ENCODE measurements at places on chromosomes 12 and 14.

DNA sequence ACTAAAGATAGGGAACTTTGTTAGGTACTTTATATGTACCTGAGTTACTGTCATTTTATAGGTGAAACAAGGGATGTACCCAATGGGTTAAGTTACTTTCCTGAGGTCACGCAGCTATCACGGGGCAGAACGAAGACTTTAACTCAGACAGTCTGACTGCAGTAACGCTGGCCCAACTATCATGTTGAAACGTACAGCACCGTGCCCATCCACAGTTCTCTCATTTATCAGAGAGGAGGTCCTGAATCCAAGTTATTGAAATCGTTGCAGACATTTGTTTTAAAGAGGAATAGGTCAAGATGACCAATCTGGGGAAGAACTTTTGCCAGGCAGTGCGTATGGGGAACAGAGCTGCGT is 587 bp upstream of the C12orf75 start:
- no peak for DNase-seq

- DNase-seq: peak; percentile 9
Observed at GRCh38 chr14:101557811-101558738, 3.2 kb upstream of the DIO3 start.

DNA sequence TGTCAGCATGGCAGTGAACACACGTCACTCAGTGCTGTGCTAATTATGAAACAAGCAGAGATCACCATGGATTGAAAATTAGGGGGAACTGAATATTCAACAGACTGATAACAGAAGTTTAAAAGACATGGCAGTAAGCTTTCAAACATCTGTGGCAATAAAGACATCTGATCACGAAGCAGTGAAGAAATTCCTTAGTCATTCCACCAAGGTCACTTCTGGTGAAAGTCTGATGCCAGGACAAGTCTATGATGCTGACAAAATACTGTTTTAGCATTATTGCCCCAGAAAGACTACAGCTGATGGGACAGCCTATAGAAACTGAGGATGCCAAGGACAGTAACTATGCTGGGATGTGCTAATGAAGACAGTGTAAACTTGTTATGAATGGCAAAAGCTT is 126.9 kb upstream of the RBM19 start:
- DNase-seq: no peak

GRCh38 chr14:23751616-23752015 is 115.5 kb downstream of the DHRS2 start:
- DNase-seq: no peak

- no peak for DNase-seq
Observed at GRCh38 chr12:43131301-43131700, 420.7 kb downstream of the ADAMTS20 start.

GRCh38 chr12:50442178-50442908 is 41.7 kb downstream of the LARP4 start:
- DNase-seq: no peak

DNA sequence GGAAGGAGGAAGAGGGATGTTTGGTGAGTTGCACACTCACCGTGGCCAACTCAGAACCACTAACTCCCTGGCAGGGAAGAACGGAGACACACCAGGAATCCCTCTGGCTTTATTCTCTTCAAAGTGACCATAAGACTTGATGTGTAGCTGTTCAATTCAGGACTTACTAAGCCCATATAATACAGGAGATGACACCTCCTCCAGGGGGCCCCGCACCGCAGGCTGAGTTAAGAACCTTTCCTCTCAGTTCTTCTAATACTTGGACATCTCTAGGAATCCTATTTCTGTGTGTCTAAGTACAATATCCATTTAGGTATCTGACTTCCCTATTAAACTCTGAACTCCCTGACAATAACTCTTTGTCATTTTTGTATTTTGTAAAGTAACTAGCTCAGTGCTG is 49.5 kb downstream of the DCAF4 start:
- no peak for DNase-seq

- DNase-seq: no peak
Observed at GRCh38 chr14:59249029-59249428, 60.6 kb downstream of the DAAM1 start.

DNA sequence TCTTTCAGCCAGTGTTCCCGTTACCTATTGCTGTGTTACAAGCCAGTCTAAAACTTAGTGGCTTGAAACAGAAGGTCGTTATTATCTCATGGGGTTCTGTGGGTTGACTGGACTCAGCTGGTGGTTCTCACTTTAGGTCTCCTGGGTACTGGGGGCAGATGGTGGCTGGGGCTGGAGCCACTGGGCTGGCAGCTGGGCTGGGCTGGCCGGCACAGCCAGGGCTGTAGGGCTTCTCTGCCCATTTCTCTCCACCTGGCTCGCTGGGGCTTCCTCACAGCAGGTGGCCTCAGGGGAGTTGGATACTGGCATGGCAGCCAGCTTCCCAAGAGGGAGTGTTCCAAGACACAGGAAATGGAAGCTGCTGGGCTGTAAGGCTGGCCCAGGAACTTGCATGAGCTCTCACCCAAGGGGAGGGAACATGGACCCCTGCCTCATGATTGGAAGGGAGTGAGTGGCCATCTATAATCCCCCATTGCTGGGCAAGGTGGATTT is 27.0 kb downstream of the TUNAR start:
- DNase-seq: no peak

DNA sequence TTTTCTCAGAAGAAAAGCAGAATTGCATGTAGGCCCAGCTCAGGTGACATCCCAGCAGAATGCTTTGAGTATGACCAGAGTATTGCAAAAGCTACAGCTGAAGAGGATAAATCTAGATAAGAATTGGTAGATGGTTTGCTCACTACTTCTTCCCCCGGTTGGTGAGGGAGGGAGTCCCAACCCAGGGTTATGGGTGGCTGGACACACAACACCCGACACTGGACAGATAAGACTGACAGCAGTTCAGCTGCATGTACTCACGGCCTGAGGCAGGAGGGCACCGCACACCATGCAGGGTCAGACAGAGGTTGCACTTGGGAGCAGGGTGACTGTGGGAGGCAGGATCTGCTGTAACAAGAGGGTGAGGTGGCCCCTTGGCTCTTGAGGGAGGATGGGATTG is 1.7 kb upstream of the CLEC4C start:
- DNase-seq: no peak

DNA sequence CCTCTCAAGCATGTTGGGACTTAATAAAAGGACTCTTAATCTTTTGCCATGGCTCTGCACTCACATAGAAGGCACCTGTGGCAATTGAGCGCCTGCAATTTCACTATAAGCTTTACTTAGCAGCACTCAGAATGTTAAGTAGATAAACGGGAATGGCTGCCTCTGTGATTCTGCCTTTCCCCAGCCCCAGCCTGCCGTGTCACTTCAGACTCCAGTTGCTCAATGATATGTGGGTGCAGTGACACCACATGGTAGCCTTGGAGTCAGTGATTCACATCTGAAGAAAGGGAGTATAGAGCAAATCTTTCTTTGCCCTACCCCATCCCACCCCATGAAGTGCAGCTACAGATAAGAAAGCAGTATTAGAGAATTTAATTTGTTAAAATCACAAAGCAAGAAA is 96.1 kb downstream of the ZFC3H1 start:
- no peak for DNase-seq

DNA sequence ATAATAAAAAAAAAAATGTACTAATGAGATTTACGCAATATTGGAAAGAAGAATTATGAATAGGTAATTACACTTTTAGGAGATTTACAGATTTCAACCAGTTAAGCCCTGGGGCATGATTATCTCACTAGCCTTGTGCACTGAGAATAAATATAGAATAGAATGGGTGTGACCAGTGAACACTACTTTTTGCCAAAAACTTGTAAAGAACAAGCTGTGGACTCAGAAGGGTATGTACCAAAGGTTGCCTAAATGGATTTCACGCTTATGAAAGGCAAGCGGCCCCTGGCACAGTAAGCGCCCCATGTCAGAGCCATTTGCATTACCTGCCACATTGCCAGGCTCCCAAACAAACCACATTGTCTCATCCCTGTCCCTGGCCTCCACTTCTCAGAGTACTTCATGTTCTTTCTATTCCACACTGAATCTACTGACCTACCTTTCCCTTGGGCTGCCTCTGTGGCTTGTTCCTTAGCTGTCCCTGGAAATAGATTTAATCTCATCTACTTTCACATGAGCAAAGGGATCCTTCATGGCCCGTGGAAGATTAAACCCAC is 170.6 kb upstream of the DIO2 start:
- DNase-seq: no peak

DNA sequence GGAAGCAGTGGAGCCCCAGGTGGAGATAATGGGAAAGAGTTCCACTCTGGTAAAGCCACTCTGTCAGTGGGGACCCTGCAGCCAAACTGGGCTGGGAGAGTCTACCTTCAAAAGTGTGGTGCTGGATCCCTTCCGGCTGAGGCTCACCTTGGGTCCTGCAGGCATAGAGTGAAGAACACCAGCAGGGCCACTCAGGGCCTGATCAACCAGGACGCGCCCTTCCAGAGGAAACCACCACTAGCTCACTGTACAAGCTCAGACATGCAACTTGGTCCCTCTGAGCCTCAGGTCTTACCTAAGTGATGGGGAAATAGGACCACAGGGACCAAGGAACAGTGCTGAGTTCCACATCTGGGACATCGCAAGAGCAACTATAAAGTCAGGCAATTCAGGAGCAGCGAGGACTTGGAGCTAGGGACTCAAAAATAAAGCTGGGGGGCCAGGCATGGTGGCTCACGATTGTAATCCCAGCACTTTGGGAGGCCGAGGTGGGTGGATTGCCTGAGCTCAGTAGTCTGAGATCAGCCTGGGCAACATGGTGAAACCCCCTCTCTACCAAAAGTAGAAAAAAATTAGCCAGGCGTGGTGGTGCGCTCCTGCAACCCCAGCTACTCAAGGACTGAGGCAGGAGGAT is 5.9 kb upstream of the PRPH start:
- DNase-seq: no peak

GRCh38 chr14:90756755-90757345 is 59.4 kb downstream of the TTC7B start:
- DNase-seq: no peak

GRCh38 chr14:58671024-58671423 is 33.3 kb downstream of the DACT1 start:
- no peak for DNase-seq

DNA sequence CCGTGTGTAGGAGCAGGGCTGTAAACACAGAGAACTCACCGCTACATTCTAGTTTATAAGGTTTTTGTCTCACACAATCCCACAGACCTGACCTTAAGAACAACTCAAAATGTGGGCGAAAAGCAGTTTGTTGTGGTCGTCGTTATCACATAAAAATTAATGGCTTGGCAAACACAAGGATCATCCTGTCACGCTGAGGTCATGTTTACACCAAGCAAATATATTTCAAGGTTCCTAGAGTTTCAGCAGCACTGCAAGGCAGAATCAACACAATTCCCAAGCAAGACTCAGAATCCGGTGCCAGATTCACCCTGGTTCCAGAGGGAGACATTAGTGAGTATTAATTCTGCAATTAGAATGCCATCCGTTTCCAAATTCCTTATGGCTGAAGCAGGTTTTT is 30.1 kb upstream of the MAP1LC3B2 start:
- no peak for DNase-seq

DNA sequence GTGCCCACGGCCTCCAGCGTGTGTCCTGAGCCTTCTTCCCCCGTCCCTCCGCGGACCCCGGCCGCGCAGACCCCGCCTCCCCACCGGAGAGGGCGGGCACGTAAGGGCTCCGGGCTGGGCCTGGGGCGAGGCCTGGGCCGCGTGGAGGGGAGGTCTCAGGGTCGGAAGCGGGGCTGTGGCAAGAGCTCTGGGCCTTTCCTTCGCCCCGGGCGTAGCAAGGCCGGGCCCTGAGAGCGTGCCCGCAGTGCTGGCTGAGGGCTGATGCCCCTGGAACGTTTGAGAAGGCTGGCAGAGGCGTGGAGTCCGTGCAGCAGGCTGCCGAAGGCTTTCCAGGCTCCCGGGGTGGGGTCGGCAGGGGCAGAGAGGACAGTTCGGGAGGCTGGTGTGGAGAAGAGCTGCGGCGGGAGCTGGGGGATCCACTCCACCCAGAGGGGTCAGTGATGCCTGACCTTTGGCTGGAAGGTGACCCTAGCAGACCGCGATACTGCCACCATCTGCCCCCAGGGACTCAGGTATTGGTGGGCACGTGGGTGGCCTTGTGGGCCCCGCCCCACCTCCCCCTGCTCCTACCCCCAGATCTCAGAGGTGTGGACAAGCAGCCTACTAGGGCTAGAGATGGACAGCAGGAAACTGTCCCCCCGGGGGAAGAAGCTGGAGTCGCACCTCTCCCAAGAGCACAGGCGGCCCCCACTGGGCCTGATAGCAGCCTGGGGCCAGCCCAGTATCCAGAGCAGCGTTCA is 558 bp downstream of the TEX22 start:
- DNase-seq: no peak

- no peak for DNase-seq
Observed at GRCh38 chr14:100052819-100053218, 12.4 kb upstream of the EVL start.

- no peak for DNase-seq
Observed at GRCh38 chr14:99768381-99768780, 24.8 kb upstream of the EML1 start.

- DNase-seq: no peak
Observed at GRCh38 chr12:108638997-108639822, 5.5 kb upstream of the SELPLG start.

GRCh38 chr12:90253136-90253535 is 544.5 kb upstream of the ATP2B1 start:
- no peak for DNase-seq

DNA sequence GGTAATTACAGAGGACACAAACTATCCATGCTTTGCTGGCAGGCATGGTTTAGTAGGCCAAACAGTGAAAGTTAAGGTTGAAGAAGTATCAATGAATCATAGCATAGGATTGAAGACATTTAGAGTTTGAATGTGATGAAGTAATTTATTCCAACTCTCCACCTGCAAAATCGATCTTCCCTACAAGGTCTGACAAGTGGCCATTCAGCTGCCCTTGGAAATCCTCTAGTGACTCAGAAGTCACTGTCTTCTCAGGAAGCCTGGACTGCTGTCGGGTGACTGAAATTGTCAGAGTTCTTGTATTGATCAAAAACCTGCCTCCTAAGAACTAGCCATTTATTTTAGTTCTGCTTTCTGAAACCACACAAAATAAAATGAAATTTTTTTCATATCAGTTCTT is 17.7 kb upstream of the STXBP6 start:
- no peak for DNase-seq

DNA sequence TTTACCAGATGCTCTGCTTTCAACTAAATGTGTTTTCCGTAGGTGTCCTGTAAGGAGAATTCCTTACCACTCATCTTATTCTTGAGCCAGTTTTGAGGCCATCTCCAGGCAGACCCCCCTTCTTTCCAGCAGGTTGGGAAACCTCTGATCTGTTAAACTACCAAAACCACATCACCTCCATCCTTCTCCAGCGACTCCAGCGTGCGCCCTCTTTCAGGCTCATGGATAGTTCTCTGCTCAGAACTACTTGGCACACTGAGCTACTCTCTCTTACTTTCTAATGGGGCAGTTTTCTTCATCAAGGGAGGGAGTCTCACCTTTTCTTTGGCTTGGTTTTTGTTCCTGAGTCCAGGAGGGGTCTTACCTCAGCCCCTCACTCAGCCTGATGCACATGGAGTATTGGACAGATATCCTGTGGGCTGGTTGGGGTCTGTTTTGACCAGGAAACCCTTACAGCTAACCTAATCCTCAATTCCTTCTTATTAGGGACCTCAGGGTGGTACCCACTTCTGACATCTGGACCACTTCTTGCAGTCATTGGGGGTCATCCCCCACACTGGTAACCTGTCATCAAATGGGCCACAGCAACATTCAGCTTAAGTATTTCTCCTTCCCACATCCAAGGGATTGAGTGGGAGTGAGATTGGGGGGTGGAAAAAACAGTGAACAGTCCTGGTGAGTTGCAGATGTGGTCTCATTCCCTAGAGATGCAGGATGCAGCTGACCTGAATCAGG is 5.2 kb downstream of the DHRS2 start:
- no peak for DNase-seq

Measured in NCI-H460 (cell line).